Eye (tissue), 1 donor: ENCODE measurements at places on chromosomes 4 and X.

DNA sequence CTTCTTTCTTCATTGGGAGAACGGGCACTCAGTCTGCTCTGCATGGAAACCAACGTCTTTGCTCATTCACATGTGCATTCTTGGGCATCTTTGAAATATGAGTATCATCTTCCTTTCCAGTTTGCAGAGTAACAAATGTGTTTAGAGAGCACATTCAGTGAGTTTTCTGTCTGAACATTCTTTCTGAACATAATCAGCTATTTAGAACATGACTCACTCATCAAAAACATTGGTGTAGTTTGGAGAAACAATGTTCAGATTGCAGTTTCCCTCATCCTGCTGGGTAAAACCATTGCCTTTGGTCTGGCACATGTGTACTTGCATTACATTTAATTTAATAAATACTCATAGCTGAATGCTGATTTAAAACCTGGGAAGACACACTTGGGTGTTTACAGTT is 81.5 kb upstream of the F9 start:
- DNase-seq = no peak

GRCh38 chr4:182978152-182978827 is 61.1 kb upstream of the DCTD start:
- DNase-seq = peak; percentile 3

- DNase-seq = peak; percentile 42
Observed at GRCh38 chr4:77176640-77177039, 19.6 kb downstream of the CCNG2 start.

- DNase-seq = no peak
Observed at GRCh38 chr4:96094183-96094582, 254.3 kb downstream of the PDHA2 start.

GRCh38 chr4:6115746-6116586 is 84.4 kb downstream of the JAKMIP1 start:
- no peak for DNase-seq

GRCh38 chr4:17385403-17385802 is 126.5 kb downstream of the QDPR start:
- no peak for DNase-seq

DNA sequence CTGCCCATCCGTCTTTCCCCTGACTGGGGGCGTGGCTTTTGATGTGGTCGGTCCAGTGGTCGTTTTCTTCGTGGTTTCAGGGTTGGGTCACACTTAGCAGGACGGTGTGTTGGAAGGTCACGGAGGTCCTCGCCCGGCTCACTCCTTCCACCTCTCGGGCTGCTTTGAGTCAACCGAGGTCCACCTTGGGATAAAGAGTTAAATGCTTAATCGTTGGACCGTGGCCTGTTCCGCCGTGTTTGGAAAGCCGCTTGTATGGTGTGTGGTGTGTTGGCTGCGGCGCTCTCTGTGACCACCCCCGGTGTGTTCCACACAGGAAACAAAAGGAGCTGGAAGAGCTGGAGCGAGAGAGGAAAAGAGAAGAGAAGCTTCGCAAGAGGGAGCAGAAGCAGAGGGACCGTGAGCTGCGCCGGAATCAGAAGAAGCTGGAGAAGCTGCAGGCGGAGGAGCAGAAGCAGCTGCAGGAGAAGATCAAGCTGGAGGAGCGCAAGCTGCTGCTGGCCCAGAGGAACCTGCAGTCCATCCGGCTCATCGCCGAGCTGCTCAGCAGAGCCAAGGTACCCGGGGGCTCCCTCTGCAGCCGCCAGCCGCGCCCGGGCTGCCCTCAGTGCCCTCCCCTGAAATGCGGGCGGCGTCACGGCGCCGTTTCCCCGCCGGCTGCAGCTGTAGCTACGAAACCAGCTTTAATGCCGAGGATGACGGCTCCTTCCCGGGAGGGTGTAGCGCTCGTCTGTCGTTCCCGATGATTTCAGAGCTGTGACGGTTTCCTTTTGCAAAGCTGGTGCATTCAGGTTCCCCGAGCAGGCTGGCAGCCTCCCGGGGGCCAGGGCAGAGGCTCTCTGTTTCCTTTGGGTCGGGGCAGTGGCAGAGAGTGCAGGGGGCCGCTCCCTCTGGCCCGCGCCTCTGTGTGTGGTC is 7.7 kb downstream of the AKAP17A start:
- DNase-seq = no peak

DNA sequence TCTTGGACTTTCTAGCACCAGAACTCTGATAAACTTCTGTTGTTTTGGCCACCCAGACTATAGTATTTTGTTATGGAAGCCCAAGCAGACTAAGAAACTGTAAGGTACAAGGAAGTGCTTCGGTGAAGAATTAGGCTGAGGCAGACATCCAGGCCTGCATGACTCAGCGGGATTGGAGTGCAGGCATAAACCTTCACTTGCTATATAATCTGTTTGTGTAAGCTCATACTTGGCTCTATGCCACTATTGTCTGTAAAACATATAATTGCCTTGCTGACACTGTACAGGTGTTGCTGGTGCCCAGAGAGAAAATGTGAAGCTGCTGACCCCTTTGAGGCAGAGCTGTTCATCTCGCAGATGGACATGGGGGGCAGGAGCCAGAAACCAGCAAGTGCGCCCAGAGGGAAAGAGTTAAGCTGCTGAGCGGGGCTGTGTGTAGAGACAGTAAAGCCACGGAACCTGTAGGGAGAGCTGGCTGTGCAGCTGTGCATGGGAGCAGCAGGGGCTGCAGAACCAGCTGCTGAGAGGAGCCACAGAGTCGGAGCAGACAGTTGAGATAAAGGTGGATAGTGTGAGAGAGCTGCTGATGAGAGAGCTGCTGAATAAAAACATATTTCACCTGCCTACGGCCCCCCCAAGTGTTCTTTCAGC is 96.2 kb downstream of the RBM46 start:
- DNase-seq = peak; percentile 16

GRCh38 chrX:122500556-122500955 is 683.5 kb upstream of the GRIA3 start:
- no peak for DNase-seq

DNA sequence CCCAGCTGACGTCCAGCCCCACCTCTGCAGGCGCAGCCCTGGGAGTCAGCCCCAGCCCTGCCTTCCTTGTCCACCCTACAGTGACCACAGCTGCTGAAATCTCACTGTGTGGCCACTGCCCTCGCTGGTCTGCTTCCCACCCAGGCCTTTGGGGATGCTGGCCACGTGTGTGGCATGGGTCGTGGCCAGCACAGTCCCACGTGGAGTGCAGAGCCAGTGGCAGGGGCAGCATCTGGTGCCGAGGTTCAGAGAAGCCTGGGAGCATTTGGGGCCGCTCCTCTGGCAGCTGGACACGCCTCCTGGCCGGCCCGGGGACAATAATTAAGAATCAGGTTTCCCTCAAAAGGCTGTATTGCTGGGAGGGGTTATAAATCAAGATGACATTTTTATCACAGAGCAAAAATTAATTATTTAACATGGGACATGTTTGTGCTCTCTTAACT is 92.1 kb downstream of the HMX1 start:
- DNase-seq = peak; percentile 28

DNA sequence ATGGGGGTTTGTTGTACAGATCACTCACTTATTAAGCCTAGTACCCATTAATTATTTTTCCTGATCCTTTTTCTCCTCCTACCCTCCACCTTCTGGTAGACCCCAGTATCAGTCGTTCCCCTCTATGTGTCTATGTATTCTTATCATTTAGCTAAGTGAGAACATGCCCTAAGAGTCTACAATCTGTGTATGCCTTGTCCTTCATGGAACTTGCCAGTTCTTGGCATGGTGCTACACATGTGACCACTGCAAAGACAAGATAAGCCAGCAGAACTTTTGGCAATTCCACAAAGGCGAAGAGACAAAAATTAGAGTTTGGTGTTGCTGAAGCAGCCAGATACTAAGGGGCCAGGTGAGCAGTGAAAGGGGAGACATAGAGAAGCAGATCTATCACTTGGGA is 101.3 kb downstream of the CORIN start:
- DNase-seq = no peak
